ENCODE measurements at places on chromosomes 16 and 17.
A peak's percentile ranks its signal among the peaks of the same experiment; 100 is the strongest.

DNA sequence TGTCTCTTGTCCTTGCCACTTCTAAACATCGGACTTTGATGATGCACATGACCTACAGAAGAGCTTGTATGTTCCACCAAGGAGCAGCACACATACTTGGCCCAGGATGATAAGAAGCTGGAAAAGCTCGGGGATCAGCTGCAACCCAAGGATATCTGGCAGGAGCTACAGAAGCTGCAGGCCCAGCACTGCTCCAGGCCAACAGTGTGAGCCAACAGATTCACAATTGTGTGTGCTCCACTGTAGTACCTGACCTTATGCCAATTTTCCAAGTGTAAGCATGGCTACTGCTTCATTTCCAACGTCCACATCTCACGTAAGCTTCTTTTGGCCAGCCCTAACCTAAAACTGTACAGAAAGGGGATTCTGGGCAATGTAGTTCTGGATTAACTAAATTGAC, 83.4 kb downstream of the COX10 start:
- no peak for DNase-seq

- peak; percentile 86 for DNase-seq
Observed at GRCh38 chr16:70251629-70252354, at the start of gene EXOSC6. Gene EXOSC6 (minus strand): TSS chr16:70251940. CDS start chr16:70251900, 40 bp downstream.

DNA sequence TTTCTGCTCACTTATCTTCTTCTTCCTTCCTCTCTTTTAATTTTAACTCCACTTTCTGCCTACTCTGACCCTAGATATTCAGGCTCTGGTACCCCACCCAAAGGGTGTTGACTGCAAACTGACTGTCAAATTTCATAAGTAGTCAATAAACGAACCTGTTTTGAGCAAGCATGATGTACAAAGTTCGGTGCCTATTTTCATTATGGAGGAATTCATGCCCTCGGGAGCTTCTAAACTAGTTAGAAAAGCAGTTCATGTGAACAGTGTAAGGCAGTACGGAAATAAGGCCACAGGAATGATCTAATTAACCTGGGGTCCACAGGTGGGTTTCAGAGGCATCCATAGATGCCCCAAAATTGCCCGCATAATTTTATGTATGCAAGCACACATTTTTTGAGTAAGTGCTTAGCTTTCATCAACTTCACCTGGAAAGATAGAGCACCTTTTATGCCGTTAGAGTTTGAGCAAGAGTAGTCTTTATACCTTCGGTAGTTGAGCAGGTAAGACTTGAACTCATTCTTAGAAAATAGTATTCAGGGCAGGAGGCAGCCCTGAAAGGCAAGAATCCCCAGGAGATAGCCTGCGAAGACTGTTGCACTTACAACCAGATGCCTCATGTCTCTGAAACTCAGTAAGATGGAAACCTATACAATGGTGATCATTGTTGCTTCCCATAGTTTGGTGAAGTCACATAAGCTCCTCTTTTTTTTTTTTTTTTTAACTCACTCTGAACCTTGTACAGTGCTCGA, 36.6 kb upstream of the TBX2 start:
- DNase-seq: no peak

- no peak for DNase-seq
Observed at GRCh38 chr17:77503916-77504651, 363.3 kb downstream of the SEC14L1 start.

DNA sequence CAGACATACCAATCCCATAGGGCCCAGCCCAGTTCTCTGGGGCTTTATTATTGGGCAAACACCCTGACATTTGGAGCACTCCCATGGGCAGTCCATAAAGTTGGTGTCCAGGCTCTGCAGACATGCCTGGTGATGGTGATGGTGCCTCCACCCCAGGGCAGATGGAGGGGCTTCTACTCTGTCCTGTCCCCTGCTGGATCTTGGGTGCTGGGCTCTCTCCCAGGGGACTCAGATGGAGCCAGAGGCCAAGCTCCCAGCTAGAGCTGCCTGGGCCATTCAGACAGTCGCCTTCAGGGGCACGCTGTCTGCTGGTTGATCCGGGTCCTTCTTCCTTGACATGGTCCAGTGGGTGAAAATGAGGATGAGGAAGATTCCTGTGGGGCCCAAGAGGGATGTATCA, 10.6 kb downstream of the CDH16 start:
- DNase-seq: no peak

DNA sequence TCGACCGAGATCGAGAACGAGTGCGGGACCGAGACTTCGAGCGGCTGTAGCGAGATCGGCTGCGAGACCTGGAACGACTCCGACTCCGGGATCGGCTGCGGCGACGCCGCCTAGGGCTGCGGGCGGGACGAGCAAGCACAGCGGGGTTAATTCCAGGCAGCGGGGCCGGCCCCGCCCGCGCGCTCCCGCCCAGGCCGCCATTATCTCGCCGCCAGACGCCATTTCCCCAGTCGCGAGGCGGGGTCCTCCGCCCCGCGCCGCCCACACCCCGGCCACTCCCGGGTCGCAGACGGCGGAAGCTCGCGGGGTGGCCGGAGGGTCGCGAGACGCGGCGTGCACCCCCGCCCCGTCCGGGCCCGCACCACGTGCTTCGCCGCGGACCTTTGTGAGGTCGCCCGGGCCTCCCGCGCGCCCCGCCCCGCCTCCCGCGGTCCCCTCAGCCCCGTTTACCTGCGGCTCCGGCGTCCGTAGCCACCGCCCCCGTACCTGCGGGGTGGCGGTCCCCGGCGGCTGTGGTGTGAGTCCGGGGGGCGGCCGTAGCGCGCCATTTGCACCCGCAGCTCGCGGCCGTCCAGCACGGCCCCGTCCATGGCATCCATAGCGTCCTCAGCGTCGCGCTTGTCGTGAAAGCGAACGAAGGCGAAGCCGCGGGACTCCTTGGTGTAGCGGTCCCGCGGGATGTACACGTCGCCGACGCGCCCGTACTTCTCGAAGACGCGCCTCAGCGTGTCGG, 616 bp downstream of the SRSF2 start:
- DNase-seq: peak; percentile 52

- DNase-seq: peak; percentile 7
Observed at GRCh38 chr16:14405611-14406537, 224.2 kb downstream of the PARN start.

DNA sequence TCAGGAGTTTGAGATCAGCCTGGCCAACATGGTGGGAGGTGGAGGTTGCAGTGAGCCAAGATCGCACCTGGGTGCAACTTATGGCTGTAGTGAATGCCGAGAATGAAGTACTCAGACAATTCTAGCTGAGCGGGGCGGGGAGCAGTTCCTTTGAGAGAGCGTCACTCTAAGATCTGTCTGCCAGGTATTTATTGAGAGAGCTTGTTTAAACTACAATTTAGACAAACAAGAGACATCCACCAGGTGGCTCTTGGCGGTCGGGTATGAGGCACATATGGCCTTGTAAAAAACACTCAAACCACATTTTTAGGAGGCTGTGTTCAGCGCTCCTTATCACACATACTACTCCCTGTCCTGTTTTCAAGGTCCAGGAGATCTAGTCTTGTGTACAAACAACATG, 40.6 kb upstream of the CDH1 start:
- no peak for DNase-seq

DNA sequence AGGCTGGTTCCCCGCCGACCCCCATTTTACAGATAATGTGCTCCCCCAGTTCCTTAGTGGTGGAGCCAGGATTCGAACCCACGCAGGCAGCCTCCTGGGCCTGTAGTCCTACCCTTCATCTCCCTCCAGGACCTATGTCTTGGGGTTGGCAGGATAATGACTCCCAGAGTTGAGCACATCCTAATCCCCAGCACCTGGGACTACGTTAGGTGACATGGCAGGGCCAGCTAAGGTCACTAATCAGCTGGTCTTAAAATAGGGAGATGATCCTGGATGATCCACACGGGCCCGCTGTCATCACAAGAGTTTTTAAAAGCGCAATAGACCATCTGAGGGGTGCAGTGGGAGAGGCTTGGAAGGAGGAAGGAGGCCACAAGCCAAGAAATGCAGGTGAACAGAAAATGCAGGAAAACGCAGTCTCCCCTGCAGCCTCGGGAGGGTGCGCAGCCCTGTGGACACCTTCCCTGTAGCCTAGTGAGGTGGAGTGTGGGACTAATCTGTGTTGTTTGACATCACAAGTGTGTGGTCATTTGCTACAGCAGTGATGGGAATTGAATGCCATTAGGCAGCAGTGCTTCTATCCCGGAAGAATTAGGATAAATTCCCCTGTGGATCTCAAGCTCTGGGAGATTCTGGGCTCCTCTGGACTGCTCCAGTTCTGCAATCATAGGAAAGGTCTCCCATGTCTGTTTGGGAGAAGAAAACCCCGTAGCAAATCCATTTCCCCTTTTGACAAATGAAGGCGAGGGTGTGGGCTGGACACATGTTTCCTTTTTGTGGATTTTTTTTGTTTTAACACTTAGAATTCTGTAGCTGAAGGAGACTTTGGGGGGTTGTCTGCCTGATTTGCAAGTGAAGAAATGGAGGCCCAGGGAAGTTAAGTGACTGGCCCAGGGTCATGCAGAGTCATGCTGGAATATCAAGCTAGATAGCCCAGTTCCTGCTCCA, 297.7 kb downstream of the SEC14L1 start:
- DNase-seq: no peak

DNA sequence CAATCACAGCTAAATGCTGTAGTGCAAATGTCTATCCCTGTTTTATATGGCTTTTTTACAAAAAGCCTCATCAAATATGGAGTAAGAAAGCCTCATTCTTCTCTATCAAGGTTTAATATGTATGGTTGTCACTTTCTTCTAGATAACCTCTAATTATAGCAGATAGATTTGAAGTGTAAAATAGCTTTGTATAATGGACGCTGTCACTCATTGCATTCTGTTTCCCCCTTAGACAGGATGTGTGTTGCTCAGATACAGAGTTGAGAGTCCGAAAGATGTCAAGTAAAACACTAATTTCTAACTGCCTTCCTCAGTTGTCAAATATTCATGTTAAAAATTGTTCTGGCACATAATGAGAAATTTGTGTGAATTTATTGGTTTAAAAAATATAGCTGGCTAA, 88.0 kb downstream of the NLK start:
- DNase-seq: no peak

GRCh38 chr16:6125483-6126259, 1028.1 kb upstream of the EEF2KMT start:
- DNase-seq: no peak

- no peak for DNase-seq
Observed at GRCh38 chr16:84836234-84836647, 16.5 kb downstream of the CRISPLD2 start.

- DNase-seq: no peak
Observed at GRCh38 chr17:21283482-21284318, 811 bp upstream of the MAP2K3 start.

DNA sequence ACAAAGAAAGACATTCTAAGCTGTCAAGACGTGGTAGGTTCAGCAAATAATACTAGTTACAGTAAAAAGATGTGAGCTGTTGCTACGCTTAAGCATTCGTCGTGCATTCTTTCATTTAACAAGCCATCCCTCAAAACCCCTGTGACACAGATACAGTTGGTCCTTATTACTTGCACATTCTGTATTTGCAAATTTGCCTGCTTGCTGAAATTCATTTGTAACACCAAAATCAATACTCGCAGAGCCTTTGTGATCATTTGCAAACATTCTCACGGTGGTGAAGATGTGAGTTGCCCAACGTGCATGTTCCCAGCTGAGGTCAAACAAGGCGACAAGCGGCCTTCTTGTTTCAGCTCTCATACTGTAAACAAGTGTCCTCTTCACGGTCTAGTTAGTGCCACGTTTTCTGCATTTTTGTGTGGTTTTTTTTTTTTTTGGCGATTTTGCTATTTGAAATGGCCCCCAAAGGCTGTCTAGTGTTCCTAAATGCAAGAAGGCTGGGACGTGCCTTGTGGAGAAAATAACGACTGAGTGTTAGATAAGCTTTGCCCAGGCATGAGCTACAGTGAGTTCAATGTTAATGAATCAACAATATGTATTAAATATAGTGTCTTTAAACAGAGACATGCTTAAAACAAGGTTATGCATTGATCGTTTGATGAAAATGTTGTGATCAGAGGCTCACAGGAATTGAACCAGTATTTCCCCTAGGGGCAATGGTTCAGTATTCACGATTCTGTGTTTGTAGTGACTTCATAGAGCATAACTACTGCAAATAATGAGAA, 84.1 kb downstream of the RAB11FIP4 start:
- DNase-seq: no peak

Data from activated T-cell treated with anti-CD3 and anti-CD28 coated beads for 1 hour (primary cell).